Muscle of arm (tissue), 14 donors: ENCODE measurements at places on chromosomes 13 and 19.

GRCh38 chr13:100510208-100510957, 78.2 kb downstream of the GGACT start:
- no peak for DNase-seq

- no peak for DNase-seq
These were observed 28.7 kb upstream of the LMO7 start for GRCh38 chr13:75607447-75607846.

DNA sequence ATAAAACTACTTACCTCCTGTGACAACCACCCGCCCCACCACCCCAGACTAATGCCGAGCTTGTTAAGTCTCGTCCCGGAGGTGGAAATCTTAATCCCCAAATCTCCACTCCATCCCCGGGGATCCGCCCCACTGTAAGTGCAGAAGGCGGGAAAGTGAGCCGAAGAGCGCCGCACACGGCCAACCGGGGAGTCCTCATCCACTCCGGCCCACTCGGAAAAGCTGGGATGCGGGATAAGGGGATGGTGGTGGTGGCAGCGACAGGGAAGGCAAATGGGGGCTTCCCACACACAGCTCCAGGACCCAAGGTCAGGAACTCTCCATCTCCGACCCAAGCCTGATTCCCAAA, 621 bp downstream of the FBL start:
- peak; percentile 33 for DNase-seq

DNA sequence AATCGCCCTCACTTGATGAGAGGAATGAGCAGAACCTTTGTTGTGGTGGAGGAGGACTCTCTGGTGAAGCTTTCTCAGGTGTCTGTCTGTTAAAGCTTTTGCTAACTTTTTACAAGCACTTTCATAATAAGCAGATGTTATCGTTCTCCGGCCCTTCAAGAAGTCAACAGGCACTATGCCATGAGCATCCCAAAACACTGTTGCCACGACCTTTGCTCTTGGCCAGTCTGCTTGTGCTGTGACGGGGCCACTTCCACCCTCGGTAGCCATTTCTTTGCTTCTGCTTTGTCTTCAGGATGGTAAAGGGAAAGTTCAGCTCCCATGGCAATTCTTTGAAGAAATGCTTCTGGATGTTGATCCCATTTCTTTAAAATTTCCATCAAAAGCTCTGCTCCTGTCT, 93.5 kb upstream of the ANKRD10 start:
- no peak for DNase-seq

DNA sequence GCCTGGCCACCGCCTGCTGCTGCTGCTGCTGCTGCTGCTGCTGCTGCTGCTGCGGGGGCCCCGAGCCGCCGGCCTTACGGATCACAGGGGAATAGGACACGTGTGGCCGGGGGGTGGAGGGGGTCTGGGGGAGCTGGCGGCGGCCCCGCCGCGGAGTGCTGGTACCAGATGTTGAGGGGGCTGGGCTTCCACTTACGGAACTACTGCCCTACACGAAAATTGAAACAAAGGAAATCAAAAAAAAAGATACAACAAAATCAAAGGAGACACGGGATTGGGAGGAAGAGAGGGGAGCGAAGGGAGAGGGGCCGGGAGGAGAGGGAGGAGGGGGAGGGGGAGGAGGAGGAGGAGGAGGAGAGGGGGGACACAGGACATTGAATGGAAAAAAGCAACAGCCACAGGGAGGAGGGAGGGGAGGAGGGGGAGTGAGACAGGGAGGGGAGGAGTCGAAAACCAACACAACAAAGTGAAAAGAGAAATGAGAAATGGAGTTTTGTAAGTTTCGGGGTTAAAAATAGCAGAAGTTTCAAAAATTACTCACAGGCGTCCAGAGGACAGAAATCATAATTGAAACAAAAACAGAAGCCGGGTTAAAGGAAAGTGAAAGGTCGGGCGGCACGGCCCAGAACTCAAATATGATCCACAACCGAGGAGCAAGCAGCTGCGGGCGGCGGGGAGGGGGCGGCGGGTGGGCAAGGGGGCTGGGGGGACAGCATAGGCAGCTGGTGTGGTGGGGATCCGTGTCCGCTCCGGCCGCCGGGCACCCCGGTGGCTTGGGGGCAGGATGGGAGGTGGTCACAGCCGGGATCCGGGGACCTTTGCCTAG, 57.8 kb downstream of the IER2 start:
- DNase-seq: peak; percentile 87

DNA sequence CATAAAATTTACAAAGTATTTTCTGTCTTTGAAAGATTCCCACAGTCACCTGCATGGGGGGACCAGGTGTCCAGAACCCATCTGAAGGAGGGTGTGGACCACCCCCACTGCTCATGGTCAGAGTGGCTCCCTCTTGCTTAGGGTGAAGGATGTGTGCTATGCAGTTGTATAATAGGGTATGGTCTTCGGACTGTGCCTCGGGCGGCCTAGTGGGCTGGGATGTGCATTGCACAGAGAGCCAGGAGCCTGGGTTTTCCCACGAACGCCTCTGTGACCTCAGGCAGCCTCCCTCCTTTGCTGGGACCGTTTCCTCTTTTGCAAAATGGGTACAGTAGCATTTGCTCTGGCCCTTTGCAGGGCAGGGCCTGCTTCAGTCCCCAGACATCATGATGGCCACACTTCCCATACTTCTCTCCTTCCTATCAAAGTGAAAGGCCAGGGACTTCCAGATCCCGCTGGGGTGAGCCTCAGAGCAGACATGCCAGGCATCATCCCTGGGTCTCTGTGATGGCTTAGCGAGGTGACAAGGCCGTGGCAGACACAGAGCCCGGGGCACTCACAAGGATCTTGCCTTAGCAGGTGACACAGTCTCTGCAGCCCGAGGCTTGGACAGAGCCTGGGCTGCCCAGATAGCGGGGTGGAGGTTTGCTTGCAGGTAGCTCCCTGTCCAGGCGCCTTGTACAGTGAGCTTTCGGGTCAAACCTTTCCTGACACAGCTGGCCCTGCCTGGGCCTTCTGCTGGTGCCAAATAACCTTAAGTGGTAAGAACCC, 59.4 kb upstream of the ZNF536 start:
- no peak for DNase-seq
